WTC11 (cell line): ENCODE measurements at places on chromosomes 2 and 18.
A peak's percentile ranks its signal among the peaks of the same experiment; 100 is the strongest.

DNA sequence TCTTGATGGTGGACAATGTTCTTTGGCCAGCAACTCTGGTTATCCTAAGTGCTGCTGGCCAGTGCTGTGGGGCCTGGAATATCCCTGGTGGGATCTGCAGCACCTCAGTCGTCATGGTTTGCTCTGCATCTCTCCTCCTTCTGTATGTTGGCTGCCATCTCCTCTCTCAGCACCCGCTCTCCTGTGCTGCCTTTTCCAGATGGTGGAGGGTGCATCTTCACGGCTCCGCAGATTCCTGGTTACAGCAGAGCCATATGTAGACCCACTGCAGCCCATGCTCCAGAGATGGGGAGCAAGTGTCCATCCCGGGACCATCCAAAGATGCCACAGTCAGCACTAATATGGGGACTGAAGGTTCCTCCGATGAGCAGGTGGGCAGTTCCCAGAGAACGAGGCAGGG lies 90.0 kb downstream of the VAPA start:
- no peak for DNase-seq

GRCh38 chr2:16798472-16798871 lies 132.8 kb upstream of the CYRIA start:
- DNase-seq = no peak

- no peak for DNase-seq
Measured at GRCh38 chr2:67674668-67675067, 277.5 kb downstream of the ETAA1 start.

- no peak for DNase-seq
Measured at GRCh38 chr18:44033144-44033701, 647.5 kb upstream of the SETBP1 start.

DNA sequence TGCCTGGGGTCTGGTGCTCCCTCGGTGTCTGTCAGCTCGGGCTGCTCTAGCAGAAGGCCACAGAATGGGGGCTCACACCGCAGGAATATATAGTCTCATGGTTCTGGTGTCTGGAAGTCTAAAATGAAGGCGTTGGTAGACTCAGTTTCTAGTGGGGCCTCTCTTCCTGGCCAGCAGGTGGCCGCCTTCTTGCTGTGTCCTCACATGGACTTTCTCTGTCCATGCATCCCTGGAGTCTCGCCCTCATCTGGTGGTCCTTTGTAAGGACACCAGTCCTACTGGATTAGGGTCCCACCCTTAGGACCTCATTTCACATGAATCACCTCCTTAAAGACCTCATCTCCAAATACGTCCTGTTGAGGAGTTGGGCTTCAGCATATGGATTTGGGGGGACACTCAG lies 65.7 kb downstream of the RRM2 start:
- no peak for DNase-seq

GRCh38 chr2:127155028-127155581 lies 48.2 kb upstream of the BIN1 start:
- DNase-seq = no peak

- no peak for DNase-seq
Measured at GRCh38 chr18:25464227-25464626, 112.3 kb upstream of the ZNF521 start.

DNA sequence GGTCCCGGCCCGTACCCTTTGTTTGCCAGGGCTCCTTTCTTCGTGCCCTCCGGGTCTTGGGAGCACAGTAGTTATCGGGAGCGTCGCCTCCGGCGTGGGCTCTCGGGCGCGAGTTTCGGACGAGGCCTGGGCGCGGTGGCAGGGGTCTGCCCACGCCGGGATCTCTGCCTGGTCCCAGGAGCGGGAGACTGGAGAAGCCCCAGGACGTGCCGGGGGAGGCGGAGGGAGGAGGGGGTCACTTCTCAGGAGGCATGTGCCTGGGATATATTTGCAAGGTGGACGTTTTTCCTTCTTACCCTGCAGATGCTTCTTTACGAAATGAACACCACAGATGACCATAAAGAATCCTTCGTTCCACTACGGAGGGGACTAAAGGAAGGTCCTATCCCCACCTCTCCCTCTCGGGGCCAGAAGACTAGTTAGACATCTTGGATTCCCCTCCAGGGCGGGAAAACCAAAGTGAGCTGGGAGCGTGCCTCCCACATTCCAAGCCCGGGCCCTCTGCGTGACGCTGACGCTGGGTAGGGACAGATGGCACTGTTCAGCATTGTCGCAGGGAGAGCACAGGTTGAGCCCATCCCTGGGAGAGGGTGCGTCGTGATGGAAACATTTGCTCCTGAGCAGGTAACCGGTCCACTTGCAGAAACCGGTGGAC lies 483 bp upstream of the FHL2 start:
- DNase-seq = peak; percentile 36

DNA sequence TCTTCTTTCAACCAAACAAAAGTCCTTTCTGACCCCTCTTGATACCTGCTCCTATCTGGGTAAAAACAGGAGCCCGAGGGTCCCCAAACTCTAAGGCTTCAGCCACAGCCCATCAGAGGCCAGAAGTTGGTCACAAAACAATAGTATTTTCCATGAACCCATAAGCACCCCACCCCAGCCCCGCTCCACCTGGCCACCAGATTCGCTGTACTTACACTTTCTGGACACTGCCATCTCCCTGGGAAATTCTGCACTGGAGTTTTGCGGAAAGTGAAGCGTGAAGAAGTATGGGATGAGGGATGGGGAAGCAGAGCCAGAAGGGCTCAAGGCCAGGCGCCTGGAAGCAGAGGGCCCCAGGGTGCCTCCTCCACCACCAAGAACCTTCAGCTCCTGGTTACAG lies 5.2 kb upstream of the RUFY4 start:
- DNase-seq = no peak

- no peak for DNase-seq
Measured at GRCh38 chr18:6960124-6960523, 157.5 kb downstream of the LAMA1 start.

DNA sequence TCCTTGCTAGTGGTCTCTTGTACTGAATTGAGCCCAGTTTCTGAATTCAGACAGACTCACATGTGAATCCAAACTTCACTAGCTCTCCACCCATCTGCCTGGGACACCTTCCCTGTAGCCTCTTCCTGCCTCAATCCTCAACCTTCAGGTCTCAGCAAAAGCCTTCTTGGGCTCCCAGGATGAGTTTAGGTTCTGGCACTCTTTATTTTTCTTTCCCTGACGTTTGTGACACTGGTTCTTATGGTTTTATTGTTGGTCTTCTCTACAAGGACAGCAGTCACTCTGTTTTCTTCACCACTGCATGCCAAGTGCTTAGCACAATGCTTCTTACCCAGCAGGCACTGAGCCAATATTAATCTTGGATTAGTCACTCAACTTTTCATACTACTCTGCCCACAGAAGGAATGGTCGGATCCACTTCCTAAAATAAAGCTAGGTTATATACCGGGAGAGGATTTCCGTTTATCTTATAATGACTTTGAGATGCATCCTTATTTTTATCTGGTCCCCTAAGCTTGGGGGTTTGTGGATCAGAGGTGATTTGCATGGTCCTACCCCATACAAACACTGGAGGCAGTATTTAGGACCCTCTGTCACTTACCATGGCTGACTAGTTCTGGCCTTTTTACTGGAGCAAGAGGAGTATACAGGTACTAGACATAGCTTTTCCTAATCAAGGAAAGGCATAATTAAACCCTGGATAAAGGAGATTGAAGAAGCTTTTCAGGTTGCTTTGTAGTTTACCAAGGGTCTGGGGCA lies 186.3 kb downstream of the MYCN start:
- no peak for DNase-seq

DNA sequence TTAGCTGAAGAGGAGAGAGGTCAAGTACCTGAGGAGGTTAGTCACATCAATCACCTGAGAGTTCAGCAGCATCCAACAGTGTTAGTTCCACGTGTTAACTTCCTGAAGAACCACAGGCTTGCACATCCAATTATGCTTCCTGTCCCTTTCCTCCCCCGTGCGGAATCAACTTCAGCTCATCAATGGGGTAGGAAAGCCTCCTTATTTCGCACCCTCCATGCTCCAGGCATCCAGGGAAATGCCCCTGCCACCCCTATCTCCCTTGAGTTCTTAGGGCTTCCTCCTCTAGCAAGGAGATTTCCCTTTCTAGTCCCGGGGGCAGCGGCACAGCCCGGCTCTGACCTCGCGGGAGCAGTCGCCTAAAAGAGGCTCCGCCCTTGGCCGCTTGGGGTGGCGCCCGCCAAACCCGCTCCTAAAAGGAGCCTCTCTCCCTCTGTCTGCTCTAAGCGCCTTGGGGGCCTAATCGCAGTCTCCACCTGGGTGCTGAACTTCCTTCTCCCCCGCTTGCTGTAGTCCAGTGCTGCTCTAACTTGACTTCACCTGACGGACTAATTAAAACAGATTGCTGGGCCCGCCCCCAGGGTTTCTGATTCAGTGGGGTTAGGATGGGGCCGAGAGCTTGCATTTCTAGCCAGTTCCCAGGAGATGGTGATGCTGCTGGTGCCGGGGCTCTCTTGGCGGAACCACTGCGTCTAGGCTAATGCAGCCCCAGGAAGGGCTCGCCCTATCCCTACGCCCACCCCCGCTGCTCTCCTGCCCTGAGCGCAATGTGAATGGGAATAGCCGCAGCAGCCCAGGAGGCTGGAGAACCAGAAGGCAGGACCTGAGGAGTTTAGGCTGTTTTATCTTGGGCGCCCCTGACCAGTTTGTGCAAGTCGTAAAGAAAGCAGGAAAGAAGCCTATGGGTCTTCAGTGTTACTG lies 3.4 kb upstream of the TET3 start:
- DNase-seq = peak; percentile 79

GRCh38 chr18:55494899-55495298 lies 93.1 kb downstream of the TCF4 start:
- no peak for DNase-seq

DNA sequence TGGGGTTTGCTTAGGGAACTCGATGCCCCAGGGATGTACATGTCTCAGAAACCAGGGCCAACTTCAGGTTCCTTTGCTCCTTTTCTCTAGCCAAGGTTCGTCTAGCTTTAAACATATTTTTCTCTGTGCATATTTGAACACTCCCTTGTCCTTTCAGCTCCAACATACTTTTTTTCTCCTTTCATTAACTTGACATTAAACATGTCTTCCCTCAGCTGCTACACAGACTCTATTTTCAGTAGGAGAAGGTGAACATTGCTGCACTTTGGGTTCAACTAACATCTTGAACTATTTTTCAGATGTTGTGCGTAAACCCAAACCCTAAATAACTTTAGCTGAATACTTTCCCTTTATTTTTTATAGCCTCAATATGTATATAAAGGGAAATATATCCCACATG lies 212.9 kb downstream of the MTX2 start:
- no peak for DNase-seq

DNA sequence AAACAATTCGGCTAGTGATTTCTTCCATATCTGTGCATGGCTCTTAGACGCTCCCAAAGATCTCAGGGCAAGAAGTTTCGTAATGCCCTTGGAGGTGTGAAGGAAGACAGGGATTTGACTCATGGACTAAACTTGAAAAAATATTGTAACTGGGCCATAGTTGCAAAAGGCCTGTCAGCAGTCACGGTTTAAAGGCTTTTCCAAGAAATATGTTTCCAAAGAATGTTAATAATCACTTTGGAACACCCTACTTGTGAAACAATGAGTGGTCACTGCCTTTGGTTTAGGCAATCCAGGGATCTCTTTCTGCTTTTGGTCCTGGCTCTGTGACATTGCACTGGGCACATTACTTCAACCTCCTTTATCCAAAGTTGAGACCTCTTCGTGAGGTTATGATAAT lies 102.5 kb upstream of the RASGRP3 start:
- no peak for DNase-seq

- DNase-seq = no peak
Measured at GRCh38 chr18:652131-652530, 5.3 kb upstream of the TYMS start.

GRCh38 chr2:94870440-94871225 lies 597 bp upstream of the TEKT4 start:
- DNase-seq = peak; percentile 87

GRCh38 chr2:191180713-191181112 lies 29.9 kb upstream of the STAT4 start:
- DNase-seq = no peak

- no peak for DNase-seq
Measured at GRCh38 chr2:204625135-204625534, 79.9 kb downstream of the PARD3B start.

DNA sequence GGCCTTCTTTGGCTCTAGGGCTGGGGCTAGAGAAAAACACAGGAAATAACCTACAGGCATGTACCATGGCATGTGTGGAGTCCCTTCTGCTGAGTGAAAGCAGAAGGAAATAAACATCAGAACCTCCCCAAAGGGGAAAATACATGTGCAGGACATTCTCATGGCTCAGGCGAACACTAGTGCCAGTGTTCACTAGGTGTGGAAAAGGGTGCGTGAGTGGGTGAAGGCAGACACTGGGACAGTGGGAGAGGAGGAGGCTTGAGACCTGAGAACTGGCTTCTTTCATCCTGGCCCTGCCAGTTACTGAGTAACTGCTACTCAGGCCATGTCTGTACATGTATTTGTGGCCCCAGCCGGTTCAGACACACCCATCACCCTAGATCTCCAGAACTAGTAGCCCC lies 268.2 kb downstream of the PRKCE start:
- DNase-seq = no peak

- DNase-seq = no peak
Measured at GRCh38 chr2:168926621-168927386, 25.7 kb downstream of the G6PC2 start.

DNA sequence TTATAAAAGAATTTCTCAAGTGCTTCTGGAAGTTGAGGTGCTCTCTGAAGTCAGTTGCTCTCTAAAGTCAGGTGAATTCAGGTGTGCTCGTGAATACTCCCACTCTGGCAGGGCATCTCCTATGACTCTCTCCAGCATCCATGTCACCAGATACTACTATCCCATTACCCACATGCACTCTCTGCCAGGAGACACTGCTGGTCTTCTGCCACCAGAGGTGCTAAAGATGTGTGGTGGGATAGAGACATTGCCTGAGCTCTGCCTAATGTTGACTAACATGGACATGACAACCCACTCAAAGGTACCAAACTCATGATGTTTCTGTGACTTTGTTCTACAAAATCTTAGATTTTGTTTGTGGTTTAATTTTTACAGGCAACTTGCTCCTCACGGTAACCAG lies 106.4 kb upstream of the HNRNPA3 start:
- DNase-seq = no peak

GRCh38 chr2:74199275-74199701 lies 873 bp downstream of the MTHFD2 start:
- no peak for DNase-seq

DNA sequence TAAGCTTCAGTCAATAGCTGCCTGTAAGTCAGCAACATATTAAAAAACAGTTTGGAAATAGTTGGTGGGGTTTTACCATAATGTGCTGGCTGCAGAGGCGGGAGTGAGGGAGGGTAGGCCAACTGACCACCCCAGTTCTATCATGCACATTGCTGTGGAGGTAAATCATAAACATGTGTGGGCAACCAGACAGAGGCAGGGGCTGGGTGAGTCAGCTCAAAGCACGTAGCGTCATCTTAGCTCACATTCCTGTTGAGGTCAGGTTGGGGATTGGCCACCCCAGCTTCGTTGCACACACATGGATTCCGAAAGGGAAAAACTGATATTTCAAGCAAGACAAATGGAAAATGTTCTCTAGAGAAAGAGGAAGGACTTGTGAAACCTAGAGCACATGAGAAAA lies 19.5 kb downstream of the GPR45 start:
- DNase-seq = no peak
